Activated T-cell treated with anti-CD3 and anti-CD28 coated beads for 48 hours (primary cell): ENCODE measurements at places on chromosomes 6 and 20.

DNA sequence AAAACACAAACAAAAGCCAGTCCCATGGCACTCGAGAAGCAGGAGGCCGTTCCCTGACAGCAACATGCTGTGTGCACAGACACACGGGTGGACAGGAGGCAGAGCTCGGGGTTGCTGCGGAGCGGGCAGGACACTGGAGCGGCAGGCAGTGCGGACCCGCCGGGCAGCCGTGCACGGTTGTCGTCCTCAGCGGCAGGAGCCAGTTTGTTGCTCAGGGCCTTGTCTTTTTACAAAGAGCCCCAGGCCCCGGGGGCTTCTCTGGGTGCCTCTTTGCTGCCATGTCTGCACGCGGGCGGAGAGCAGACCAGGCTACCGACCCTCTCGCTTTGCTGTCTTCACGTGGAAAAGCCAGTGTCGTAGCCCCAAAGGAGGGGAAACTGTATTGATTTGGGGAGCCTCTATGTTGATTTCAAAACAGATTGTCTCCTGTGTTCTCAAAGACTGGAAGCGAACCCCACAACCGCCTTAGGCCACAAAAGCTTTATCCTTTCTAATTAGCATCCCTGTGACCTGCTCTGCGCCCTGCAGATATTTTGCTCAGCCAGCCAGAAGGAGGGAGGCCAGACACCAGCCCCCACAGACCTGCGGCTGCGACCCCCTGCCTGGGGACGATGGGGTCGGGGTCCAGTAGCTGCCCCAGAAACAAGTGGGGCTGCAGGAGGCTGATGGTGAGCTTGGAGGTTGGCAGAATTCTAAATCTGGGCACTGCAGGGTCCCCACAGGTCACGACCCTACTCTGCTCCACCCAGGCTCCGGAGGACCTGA, 50.2 kb downstream of the ERMARD start:
- no peak for DNase-seq

DNA sequence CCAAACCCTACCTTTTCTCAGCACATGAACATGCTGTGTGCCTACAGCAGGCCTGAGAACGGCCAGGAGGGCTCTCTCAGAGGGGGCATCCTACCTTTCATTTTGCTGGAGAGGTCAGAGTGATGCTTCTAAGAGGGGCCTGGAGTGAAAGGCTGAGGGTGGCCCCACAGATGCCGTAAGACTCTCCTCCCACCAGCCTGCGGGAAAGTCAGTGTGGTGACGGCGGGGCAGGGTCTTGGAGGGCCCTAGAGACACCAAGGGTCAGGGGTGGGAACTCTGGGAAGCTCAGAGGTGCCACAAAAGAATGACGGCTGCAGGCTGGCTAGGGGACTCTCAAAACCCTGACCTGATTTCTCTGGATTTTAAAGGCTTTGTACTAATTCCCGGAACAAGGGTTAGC, 107.6 kb downstream of the SLC23A2 start:
- no peak for DNase-seq

GRCh38 chr6:34416877-34417371, 8.9 kb downstream of the RPS10 start:
- no peak for DNase-seq

GRCh38 chr6:14012313-14013030, 87.7 kb downstream of the RNF182 start:
- no peak for DNase-seq

- DNase-seq = no peak
These were observed 349.1 kb upstream of the GJE1 start for GRCh38 chr6:141783585-141783984.

DNA sequence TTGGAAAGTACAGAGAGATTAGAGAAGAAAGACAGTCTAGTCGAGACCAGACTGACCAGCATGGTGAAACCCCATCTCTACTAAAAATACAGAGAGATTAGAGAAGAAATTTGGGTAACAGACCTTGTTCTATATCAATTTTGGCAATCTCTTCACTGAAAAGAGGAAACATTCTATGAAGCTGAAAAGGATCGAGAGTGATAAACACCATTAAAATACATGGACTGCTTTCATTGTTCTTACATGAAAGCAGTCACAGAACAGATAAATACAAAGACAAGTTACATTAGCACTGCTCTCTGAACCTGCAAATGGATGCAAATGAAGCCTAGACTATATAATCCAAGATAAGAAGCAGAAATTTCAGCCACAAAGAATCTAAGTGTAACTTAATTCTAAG, 8.4 kb upstream of the OPRM1 start:
- DNase-seq = no peak

DNA sequence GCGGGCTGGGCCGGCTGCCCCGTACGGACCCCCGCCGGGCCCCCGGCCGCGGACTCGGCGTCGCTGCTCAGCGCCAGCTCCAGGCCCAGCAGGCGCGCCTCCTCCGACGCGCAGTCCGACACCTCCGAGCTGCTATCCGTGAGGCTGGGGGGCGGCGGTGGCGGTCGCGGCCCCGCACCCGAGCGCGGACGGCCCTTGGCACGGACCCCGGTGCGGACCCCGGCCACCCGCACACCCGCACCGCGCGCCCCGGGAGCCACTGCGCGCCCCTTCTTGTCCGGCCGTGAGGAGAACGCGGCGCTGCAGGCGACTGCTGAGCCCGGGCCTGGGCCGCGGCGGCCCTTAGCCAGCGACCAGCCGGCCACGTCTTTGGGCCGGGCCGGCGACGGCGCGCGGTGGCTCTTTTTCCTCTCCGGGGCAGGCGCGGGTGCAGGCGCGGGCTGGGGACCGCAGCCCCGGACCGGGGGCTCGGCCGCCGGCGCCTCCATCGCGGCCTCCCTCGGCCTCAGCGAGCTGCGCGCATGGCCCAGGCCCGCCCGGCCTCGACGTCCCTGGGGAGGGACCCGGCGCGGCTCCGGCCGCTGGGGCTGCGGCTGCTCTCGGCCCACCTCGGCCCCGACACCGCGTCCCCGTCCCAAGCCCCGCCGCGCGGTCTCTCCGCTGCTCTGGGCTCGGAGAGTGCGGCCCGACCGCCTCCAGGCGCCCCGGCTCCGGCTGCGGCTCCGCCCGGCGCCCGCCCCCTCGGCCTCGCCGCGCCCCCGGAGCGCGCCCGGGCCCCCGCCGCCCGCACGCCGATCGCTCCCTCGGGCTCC, 12.9 kb upstream of the TLDC2 start:
- no peak for DNase-seq

GRCh38 chr6:166075186-166075585, 92.5 kb downstream of the TBXT start:
- DNase-seq = no peak

GRCh38 chr20:584161-584970, 25.7 kb downstream of the TCF15 start:
- DNase-seq = no peak

DNA sequence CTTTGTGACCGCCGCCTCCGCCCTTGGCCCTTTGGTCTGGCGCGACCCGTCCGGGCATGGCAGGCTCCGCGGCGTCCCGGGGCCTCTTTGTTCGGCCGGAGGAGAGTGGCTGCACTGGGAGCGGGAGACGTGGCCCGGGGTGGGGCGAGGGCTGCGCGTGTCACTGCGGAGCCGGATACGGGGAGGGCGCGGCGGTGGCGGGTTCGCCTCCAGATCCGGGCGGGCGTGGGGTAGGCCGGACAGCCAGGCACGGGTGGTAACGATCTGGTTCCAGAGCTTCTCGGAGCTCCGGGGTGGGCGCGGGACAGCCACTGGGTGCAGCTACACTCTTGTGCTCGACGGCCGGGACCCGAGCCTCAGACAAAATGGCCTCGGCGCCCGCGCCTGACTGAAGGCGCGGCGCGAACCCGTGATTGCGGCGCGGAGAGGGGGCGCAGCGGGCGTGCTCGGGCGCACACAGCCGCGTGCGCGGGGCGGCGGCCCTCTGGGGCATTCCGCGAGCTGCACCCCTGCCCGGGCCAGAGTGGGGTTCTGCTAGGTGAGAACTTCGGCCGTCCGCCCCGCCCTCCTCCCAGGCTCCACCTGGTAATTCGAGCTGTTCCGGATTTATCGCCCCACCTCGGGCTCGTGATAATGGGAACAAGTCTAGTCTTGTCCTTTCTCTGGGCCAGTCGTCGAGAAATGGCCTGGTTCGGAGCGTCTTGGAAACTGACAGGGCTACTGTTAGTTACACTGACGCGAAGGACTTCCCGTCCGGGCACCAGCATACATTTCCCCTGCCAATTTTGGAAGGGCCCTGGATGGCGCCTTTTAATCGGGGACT, 1.0 kb downstream of the LOC128125822 start:
- DNase-seq = peak; percentile 56

DNA sequence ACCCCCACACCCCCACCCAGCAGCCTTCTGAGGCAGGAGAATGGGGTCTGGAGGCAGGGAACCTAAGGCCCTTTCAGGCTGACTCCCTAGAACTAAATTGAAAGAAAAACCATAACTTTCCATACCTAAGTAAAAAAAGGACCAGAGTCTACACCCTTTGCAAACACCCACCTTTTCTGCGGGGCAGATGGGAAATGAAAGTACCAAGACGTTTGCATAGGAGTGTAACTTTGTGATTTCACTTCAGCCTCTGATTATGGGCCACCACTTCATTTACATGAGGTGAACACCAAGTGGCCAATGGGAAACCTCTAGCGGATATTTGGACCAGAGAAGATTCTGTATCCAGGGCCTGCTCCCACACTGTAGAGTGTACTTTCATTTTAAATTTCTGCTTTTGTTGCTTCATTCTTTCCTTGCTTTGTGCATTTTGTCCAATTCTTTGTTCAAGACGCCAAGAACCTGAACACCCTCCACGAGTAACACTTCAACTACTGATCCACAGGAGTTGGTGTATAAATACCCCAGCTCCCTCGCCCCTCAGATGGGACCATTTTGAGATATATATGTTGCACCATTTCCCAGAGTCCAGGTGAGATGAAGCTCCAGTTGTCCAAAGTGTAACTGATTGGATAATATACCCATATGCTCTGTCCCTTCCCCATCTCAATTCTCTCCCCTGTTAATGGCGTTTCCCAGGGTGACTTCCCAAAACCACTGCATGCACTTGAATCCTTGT, 18.9 kb upstream of the SRSF6 start:
- no peak for DNase-seq

DNA sequence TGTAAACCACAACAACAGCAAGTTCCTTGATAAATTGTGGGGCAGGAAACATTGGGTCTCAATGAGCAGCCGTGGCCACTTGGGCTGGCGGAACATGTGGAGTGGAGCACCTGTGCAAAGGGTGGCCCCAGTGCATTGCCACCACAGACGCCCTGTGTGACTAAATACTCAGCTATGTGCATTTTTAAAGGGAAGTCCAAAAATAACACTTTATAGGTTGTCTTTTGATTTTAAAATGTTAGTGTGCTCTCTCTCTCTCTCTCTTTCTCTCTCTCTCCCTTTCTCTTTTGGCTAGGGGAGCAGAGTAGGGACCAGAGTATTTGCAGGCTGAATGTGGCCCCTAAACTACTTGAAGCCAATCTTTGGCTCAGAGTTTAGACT, 236.3 kb downstream of the BCAS1 start:
- DNase-seq = no peak

DNA sequence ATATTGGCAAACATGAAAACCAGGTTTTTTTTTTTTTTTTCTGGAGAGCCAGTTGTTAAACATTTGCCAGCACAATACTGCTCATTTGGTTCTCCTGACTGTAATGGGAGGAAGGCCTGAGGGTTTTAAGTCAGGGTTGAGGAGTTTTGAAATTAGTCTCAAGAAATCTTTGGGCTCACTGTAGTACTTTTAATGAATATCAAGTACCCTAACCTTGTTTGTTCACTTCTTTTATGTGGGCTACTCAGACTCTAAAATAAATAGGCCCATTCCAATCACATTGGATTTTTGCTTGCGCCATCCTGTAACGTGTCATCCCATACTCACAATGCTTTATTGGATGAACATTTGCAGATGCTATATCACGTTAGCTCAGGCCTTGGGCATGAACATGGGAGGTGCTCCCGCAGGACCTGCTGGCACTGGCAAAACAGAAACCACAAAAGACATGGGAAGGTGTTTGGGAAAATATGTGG, 146.9 kb downstream of the DNAH8 start:
- no peak for DNase-seq

- DNase-seq = no peak
These were observed 137.9 kb downstream of the MAFB start for GRCh38 chr20:40551125-40551530.

DNA sequence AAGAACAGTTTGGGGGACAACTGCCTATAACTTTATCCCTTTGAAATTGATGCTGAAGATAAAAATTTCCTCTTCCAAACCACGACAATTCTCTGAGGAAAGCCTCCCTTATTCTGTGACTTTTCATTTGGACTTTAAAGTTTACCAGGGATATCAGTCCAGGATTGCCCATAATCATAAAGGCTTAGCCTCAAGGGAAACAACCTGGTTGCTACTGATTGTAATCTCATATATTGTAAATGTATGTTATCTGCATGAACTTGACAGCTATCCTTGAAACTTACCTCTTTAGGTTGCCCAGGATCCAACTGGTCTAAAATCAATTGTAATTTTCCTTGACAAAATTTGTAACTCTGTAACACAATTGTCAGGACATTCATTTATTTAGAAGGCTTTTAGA, 23.8 kb downstream of the TBC1D32 start:
- DNase-seq = no peak

DNA sequence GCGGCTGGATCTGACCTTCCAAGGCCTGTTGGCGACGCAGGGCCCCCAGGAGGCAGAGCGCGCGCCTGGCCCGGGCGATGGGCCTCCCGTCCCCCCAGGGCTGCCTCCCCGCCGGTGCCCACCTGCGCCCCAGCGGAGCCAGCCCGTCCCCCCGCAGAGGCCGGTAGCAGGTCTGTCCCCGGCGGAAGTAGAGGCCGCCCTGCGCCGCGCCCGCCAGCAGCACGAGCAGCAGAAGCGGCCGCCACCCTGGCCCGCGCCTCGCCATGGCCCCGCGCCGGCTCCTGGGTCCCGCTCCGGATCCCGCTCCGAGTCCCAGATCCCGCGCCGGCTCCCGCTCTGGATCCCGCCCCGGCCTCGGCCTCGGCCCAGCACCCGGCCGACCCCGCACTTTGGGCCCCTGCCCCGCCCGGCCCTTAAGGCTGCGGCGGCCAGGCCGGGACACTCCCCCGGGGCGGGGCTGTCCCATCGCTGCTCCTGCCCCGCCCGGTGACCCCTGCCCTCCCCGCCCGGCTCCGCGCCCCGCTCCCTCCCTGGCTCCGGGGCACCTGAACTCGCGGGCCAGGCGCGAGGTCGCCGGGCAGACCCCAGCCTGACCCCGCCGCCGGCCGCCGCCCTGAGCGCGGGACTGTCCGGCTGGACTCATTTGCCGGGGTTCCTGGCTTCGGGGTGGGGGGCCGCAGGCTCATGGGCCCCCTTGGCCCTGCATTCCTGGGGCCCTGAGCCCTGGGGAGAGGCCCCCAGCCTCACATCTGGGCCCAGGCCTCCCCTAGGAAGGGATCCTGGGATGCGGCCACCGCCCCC, at the start of gene CTSZ:
Gene CTSZ, minus strand, starts transcription at position 391 of the 801 bp plus-strand sequence. Its CDS starts 126 bp downstream, at position 265.
- DNase-seq = peak; percentile 40

- DNase-seq = no peak
These were observed 207.3 kb downstream of the FARS2 start for GRCh38 chr6:5468586-5468985.

- no peak for DNase-seq
These were observed 207.7 kb upstream of the GJE1 start for GRCh38 chr6:141925001-141925400.

DNA sequence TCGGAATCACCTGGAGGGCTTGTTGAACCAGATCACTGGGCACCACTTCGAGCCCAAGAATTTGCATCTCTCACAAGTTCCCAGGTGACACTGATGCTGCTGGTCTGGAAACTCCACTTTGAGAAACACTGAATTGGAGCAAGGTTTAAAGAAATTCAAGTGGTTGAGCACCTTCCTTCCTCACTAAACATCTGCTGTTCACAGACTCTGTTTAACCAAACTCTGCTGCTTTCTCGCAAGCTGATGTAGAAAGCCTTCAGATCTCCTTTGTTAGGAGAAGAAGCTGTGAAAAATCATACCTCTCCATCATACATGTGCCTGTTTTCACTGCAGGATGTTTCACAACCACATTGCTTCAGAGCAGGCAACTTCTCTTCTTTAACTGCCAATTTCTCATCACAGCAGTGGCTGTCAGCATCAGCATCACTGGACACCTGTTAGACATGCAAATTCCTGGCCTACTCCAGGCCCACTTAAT, 87.5 kb upstream of the TOP1 start:
- no peak for DNase-seq
